Amygdala (tissue), 56 donors: ENCODE measurements at places on chromosomes 16 and 17.

- peak; percentile 16 for DNase-seq
Measured at GRCh38 chr17:4708436-4708835, 2.0 kb upstream of the ARRB2 start.

DNA sequence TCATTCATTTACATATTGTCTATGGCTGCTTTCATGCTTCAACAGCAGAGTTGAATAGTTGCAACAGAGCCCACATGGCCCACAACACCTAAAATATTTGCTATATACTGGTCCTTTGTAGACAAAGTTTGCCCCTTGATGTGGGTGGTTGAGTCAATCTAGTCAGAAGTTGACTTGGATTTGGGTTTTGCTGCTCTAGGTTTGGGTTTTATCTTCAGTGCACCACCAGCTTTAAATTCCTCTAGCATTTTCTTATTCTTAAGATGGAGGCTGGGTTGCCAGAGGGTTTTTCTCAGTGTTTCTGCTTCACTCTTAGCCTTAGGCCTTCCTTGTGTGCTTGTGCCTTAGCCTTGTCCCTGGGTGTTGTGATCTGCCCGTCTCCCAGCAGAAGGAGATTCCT lies 51.0 kb downstream of the CCDC182 start:
- DNase-seq = no peak

GRCh38 chr16:67563708-67564468 lies 1.6 kb downstream of the CTCF start:
- DNase-seq = no peak

GRCh38 chr16:51710186-51710585 lies 559.1 kb upstream of the SALL1 start:
- no peak for DNase-seq

- no peak for DNase-seq
Measured at GRCh38 chr17:44216694-44217093, 2.8 kb downstream of the UBTF start.

DNA sequence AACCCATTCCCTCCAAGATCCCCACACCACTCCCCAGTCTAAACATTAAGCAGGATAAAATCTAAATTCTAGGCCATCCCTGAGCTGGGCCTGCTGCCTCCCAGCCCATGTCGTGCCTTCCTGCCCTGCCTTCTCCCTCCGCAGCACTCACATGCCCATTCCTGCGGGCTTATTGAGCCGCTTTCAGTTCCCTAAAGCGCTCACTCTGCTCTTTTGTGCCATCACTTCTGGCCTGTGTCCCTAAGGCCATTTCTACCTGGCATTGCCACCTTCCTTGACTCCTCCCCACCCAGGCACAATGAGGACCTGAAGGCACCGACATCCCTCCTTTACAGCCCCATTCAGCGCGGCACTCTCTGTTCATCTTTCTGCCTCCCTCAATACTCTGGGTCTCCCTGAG lies 13.0 kb upstream of the RAB5C start:
- DNase-seq = no peak

DNA sequence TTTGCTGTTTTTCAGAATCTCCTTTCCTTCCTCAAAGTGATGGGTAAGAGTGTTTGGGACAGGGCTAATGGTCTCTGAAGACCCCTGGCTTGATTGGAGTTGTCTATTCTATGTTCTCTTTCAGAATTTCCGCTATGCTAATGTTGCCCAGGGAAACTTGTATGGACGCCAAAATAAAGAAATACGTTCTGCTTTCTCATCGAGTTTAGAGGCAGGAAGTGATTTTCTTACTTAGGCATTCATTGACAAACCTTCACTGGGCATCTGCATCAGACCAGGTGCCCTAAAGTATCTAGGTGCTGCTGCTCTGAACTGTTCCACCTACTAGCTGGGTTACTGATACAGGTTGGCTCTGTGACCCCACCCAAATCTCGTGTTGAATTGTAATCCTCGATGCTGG lies 787.9 kb upstream of the EEF2KMT start:
- no peak for DNase-seq
